ENCODE measurements at places on chromosomes 6 and 20.

DNA sequence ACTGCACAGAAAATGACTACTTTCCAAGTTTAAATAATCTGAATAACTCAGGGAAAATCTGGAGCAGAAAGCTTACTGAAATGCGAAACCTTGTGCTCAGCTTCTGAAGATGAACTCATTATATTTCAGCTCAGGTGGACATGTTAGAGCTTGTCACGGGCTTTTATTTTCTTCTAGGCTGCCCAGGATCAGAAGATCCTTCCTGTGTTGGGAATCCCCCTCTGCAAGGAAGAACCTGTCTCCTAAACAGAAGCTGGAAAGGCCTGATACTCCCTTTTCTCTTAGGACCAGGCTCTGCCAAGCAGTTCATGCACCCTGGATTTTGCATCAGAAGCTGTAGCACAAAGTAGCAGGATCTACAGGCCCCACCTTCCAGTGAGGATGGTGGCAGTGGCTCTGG, 5.1 kb upstream of the SLC2A12 start:
- no peak for DNase-seq

DNA sequence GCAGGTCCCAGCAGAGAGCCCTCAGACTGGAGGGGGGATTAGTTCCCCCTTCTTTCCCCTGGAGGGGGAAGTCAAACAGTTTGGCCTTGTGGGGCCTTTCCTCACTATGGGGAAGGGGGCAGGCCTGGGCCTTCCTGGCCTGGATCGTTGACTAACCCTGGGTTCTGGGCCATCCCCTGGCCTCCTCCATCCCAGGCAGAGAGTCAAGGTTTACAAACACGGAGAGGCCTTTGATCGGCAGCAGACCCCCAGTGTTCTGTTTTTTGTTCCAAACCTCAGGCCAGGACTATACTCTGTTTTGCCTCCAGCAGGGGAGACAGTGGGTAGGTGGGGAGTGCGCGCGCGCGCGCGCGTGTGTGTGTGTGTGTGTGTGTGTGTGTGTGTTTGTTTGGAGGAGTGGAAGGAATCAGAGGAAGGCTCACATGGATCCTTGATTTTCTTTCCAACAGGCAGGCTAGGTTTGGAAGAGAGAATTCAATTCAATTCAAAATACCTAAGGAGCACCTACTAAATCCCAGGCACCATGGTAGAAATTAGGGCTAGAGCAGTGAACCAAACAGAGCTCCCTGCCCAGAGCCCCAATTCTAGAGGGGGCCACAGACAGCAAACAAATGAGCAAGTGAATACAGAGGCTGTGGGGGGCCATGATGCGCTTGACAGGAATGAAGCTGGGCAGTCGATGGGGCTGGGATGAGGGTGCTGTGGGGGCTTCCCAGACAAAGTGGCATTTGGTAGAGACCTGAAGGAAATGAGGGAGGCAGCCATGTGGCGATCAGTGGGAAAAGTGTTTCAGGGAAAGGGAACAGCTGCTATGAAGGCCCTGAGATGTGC, 14.8 kb downstream of the TP53RK start:
- no peak for DNase-seq

DNA sequence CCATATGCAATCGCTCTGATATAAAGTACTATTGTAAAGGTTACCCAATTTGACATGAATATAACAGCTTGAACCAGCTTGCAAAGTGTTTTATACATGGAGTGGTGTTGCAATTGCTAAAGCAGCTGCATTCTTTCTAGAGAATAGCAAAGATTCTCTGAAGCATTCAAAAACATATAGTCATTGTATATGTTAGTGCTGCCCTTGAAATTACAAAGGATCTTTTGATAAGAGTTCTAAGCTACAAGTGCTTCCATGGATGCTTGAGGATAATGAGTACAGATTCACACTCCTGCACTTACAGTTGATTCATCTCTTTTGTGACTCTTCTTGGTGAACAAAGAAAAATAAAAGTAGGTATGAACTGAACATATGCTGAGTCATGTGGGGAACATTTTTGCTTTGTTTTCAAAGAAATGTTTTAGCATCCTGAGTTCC, 175.7 kb downstream of the ALDH8A1 start:
- no peak for DNase-seq

DNA sequence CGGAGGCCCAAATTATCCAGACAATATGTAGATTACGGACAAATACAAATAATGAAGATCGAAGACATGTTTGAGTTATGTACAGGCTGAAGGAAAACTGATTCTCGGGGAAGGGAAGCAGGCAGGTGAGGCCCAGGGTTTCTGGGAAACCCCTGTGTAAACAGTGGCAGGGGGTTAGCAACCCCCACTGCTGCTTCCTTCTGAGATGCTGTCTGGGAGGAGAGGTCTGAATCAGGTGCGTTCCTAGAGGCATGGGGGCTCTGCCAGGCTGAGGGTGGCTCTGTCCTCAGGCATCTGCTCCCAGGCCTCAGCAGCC, 7.2 kb upstream of the MDGA1 start:
- DNase-seq = no peak

- DNase-seq = peak; percentile 20
These were observed 23.6 kb downstream of the CDS2 start for GRCh38 chr20:5150226-5151076.

DNA sequence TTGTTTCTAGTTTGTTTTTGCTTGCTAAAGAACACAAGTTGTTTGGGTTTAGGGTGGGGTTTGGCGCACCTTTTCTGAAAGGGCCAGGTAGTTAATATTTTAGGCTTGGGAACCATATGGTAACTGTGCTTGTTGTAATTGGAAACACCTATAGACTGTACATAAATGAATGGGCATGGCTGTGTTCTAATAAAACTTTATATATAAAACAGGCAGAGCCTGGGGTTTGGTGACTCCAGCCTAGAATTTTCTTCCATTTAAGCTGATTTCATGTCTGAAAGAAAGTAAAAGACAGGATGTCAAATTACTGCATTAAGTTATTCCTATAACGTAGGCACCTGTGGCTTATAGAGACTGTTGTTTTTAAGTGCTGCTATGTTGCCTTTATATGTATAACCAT, 36.1 kb upstream of the MAPK13 start:
- no peak for DNase-seq

DNA sequence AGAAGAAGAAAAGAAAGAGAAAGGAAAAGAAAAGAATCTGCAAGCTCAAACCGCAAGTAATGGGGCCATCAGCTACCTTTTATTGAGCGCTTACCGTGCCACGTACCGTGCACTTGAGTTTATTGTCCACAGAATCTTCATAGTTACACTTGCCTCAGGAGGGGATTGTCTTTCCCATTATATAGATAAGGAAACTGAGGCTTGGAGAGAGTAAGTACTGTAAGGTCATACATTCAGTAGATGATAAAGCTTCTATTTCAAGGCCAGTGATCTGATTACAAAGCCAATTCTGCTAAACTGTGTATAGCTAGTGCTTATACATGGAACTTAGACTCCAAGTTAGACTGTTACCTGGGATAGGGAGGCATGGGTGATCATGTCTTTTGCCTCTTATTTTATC, 110.4 kb upstream of the IYD start:
- no peak for DNase-seq

GRCh38 chr6:107740496-107741190, 83.5 kb downstream of the SCML4 start:
- no peak for DNase-seq

- DNase-seq = no peak
These were observed 382.5 kb downstream of the TAF4 start for GRCh38 chr20:61682996-61683681.

DNA sequence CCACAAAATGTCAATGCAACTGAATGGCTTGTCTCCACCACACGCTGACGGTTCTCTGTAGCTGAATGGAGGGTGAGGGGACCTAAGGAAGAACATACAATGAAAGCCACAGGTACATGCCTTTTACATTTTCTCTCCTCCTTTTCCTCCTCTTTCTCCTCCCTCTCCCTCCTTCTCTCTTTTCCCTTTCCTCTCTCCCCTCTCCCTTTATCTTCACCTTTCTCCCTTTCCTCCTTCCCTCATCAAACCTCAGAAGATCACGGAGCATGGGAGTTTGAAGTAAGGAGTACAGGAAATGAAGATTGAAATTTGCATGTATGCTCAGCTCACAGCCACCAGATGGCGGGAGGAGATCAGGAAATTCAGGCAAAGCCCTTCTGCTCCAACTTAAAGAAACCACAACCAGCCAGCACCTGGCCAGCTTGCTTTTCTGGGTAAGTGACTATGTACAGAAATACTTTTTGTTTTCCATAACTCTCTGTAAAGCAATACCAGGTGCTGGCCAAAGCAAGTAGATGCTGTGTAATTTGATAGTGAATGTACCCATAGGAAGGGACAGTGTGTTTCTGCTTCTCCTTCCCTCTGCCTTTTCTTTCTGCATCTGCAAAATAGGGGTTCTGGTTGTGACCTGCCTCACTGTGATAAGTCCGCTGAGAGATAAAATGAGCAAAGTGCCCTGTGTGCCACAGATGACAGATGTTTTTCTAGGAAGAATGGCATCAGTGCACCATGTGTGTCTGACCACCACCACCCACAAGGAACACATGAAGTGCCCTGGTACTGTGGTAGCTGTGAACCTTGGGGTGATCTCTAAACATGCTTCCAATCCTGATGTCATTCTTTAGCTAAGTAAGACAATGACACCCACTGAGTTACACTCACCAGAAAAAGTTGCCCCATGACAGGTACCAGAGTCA, 18.6 kb upstream of the FOXO3 start:
- peak; percentile 76 for DNase-seq

DNA sequence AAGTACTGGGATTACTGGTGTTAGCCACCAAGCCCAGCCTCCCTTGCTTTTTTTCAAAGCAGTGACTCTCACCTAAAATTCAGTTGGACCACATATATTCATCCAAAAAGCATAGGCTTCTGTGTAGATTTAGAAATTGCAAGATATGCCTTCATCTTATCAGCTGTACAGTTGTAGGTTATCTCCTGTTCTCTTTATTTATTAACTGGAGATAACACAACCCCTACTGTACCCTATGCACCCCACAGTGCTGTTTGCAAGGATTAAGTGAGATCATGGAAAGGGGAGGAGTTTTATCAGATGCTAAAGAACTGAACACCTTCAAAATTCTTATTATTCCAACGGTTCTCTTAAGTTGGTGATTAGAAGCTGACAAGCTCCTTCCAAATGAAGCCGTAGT, 164.4 kb upstream of the JARID2 start:
- no peak for DNase-seq

GRCh38 chr6:149342525-149342924, 25.0 kb downstream of the TAB2 start:
- peak; percentile 39 for DNase-seq

DNA sequence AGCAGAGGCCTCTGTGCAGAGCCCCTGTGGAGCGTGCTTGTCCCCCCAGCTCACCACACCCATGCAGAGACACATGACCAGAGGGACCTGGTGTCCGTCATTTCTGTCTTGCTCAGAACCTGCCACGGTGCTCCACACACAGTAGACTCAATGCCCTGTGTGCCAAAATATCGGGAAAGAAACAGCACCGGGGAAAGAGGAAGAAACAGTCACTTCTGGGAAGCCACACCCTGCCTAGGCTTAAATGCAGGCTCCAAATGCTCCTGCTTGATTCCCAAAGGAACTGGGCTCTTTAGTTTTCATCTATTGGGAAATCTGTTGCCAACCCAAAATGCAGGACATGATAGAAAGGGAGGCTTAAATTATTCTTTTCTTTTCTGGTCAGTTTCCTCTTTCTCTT, 503.9 kb downstream of the CD83 start:
- peak; percentile 60 for DNase-seq

DNA sequence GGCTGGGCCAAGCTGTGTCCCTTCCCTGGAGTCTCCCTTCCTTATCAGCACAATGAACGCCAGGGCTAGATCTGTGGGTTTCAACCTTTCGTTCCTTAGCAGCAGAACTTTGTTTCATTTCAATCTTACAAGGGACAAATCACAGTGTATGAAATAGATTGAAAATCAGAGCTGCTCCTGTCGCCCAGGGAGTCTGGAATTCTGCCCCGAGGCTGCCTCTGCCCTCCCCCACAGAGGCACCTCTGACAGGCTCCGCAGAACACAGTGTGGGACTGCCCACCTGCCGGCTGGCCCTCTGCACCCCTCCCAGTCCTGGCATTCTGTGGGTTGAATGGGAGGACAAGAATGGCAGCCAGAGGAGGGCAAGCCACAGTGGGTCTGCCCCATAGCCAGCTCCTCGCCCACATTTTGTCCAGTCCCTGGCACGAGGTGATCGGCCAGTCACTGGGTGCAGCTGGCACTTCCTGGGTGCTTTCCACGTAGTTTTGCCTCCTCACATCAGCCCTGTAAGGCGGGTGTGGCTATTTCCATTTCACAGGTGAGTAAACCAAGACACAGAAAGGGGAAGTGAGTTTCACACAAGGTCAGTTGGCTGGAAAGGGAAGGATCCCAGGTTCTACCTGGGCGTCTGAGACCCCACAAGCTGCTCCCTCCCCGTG, 26.1 kb downstream of the MANBAL start:
- peak; percentile 74 for DNase-seq

DNA sequence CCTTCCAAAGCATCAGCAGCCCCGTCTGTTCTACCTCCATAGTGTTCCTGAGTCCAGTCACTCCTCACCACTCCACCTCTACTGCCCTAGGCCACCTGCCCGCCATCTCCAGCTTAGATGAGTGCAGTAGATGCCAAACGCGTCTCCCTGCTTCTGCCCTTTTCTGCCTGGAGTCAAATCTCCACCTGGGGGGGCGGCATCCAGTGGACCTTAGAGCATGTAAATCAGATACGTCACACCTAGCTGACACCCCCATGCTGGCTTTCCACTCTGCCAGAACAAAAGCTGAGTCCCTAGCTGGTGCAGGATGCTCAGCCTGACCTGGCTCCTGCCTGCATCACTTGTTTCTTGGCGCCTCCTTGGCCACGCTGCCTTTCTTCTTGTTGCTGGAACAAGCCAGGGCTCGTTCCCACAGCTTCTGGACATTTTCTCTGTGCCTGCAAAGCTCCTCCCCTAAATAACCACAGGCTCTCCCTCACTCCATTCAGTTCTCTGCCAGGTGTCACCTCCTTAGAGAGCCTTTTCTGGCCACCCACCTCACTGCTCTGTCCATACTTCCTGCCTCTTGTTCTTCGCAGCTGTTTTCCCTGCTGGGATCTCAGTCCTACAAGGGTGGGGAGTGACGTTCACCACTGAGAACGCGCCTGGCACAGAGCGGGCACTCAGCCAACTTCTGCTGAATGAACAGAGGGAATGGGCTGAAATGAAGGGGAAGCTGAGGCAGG, 5.8 kb downstream of the DDR1 start:
- no peak for DNase-seq

DNA sequence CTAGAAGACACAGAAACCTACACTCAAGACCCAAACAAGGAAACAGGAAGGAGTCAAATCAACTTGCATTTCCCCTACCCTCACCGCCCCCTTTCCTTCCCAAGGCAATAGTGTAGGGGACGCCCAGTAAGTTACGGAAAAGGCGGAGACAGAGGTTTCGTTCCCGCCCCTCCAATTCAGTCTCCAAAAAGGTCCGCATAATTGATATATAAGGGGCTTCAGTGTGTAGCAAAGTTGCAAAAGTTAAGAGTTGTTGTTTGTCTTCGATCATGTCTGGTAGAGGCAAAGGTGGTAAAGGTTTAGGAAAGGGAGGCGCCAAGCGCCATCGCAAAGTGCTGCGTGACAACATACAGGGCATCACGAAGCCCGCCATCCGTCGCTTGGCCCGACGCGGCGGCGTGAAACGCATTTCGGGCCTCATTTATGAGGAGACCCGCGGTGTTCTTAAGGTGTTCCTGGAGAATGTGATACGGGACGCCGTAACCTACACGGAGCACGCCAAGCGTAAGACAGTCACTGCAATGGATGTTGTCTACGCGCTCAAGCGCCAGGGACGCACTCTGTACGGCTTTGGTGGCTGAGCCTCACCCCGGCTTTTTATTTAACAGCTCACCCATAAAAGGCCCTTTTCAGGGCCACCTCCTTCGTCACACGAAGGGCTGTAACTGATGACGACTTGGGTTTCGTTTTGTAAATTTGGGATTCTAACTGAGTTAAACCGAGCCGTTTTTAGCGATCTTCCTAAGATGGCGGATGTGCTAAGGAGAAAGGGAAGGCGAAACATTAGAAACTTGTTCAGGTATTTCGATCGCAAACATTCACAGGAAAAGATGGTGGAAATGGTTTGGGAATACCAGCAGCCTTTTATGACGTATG, 124.6 kb upstream of the BTN3A2 start:
- DNase-seq = peak; percentile 73

All from suppressor macrophage treated with lipopolysaccharide for 1 hour (primary cell).